ENCODE measurements at places on chromosomes 2 and 18.

DNA sequence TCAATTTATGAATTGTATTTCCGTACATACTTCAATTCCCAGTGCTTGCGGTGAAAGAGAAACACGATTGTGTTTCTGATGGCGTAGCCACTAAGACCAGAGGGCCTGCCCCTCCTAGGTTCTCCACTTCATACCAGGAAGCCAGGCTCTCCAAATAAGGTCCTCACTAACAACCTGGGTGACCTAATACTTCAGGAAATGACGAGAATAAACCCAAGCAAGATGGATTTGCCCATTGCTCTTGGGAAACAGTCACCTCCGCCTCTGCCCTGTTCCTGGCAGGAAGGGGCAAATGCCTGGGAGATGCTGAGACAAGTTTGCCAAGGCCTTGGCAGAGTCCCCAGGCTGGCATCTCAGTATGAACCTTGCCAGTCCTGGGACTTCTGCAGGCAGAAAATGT, 41.8 kb downstream of the TTC32 start:
- no peak for DNase-seq

GRCh38 chr2:106341666-106342065, 126.5 kb downstream of the RGPD3 start:
- DNase-seq, result no peak

- no peak for DNase-seq
Measured at GRCh38 chr18:35889677-35890076, 82.8 kb upstream of the RMP24 start.

DNA sequence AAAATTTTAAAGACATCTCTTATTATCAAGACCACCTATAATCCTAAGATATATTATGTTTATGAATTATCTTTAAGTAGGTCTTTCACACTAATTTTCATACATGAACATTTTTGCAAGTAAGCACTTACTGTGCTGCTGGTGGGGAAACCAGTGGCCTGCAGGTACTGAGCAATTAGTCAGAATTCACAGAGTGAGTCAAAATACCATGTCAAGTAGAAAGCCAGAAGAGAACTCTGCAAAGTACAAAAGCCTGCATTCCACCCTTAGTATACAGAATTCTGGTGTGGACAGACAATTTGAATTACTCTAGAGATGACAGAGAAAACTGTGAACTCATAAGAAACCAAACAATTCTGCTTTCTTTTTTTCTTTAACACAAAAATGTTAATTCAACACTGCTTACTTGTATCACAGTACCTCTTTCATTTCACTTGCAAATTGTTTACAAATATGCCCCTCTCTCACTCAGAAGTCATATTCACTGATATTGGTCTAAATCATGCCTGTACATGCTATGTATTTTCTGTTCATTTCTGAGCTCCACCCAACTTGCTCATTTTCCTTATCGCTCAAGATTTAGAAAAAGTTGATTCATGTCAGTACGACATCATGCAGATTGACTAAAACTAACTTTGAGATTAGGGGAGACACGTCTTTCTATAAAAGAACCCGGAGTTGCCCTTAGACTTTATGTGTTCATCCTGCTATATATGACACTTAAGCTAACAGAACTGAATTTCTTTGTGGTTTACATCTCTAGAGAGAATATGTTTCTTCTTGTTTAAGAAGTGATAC, 182.9 kb downstream of the IKZF2 start:
- DNase-seq, result no peak

DNA sequence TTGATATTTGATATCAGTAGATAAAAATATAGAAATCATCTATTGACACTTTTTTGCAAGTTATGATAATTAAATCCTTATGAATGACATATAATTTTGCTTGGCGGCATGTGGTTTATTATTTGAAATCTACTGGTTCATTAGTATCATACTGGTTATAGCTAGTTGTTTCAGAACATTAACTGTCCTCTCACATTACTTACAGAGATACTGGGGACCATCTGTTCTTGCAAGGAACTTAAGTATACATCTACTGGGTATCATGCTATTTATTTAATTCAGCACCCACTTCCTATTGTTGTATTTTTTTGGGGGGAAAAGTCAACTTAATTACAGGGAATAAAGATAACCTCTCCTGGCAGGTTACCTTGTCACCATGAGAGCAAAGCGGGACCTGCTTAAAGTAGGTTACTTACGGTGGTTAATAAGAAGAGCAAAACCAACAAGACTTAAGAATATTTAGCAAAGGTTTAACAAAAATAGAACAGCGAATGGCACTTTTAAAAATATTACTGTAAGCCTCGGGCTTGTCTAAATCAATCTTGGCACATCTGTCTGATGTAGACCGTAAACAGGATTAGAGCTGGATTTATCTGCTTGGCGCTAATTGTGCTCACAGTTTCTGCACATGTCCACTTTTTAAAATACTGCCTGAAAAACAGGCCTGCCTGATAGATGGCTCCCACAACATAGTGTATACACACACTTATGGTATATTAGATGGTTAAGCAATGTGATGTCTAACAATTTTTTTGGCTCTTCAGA, 41.8 kb downstream of the CERKL start:
- DNase-seq, result no peak

DNA sequence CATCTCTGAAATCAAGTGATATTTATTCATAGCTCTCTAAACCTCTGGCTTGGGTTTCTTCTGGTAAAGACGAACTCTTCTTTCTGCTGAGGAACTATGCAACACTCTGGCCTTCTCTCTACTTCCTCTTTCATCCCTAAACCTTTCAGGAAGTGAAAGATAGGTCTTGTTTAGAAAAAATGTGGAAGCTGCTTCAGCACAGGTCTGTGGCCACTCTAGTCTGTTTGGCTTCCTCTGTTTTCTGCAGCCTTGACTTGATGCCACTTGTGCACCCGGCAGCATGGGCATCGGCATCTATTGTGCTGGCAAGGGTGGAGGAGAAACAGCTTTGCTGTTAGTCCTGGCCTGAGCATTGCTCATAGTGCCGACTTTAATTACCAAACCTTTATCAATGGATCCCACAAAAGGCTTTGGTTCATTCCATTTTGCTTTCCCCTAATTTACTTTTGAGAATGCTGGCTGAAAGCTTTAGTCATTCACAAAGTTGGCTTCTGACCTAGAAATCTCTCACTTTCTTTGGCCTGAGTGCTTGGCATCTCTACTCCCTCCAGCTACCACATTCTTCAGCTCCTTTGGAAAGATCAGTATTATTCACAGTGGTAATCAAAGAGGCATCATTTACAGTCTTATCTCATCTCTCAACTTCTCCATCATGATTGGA, 32.0 kb upstream of the GPR39 start:
- DNase-seq, result peak; percentile 21

DNA sequence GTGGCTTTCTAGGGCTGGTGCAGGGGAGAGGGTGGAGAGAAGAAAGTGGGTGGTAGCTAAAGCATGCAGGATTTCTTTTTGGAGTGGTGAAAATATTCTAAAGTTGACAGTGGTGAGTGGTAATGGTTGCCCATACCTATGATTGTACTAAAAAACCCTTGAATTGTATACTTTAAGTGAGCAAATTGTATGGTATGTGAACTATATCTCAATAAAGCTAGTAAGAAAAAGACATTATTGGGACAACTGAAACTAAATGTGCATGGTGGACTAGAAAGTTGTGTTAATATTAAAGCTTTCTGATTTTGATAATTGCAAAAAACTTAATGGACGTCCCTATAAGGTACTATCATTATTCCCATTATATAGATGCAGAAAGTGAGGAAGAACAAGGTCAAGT, 50.3 kb downstream of the SMAD7 start:
- DNase-seq, result no peak

- DNase-seq, result peak; percentile 98
Measured at GRCh38 chr2:68365087-68365486, at the start of gene PLEK. Gene PLEK (plus strand): TSS chr2:68365282. CDS start chr2:68365352, 70 bp downstream.

GRCh38 chr2:61887717-61888266, 664 bp downstream of the CCT4 start:
- DNase-seq, result no peak
